Stimulated activated CD4-positive, alpha-beta T cell treated with anti-CD3 and anti-CD28 coated beads, Interleukin-12 subunit alpha, Interleukin-12 subunit beta, amount 100 ng/mL, for 24 hours (primary cell): ENCODE measurements at places on chromosomes 11 and 22.

DNA sequence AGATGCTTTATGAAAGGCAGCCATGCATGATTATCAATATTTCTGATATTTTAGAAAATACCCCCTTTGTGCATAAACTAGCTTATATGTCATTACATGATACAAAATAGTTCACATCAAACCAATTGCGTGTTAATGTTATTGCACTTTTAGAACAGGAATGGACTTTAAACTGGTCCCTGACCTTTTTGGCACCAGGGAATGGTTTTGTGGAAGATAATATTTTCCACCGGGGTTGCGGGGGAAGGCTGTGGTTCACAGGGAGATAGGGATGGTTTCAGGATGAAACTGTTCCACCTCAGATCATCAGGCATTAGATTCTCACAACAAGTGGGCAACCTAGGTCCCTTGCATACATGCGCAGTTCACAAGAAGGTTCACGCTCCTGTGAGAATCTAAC is 16.5 kb upstream of the LGR4 start:
- no peak for DNase-seq

DNA sequence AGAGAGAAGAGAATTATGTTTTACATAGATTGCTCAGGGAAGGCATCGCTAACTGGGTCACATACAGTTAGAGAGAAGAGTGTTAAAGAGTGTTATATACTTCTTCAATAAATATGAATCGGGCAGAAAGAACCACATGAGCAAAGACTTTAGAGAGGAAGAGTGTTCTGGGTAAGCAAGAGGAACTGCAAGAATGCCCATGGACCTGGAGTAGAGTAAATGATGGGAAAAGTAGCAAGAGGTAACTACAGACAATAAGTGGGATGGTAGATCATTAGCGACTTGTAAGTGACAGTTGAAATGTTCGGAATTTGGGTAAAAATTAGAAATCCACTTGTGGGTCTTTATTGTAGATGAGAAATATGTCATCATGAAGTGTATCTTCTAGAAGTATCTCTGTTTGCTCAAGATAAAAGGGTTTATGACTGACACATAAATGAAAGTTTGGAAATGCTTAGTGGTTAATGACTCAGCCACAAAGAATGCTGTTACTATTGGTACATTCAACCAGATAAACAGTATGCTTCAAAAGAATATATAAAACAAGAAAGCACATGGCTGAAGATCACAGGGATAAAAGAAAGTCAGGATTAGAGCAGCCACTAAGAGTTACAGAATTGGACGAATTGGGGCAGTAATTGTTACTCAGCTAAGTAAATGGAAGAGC is 229.3 kb downstream of the CASP12 start:
- DNase-seq = no peak

GRCh38 chr11:945986-946385 is 20.3 kb downstream of the AP2A2 start:
- no peak for DNase-seq

GRCh38 chr11:26599425-26599824 is 27.4 kb upstream of the MUC15 start:
- DNase-seq = no peak

DNA sequence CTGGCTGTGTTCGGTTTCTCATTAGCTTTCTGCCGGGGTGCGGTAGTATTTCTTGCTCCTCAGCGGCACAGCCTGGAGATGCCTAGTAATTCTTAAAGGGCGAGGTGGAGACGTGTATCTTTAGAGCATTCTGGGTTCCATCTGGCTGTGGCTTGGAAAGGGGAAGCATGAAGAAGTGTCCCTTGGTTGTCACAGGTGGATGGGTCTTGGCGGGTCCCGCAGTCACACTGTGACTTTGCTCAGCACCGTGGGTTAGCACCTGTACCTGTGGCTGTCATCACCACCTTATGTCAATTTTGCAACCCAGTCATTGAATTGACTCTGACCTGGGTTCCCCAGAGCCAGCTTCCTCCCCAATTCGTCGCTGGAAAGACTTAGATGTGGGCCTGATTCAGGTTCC is 57.6 kb downstream of the MIAT start:
- no peak for DNase-seq
